Progenitor cell of endocrine pancreas (in vitro differentiated cells): ENCODE measurements at places on chromosomes 5 and 9. TPM values are rescaled to one million over a fixed set of nuclear protein-coding genes. Genes with fewer than 3 reads are reported as not detected.

The PROB1 gene
- 2.0 and 2.2 TPM in 2 replicates for total RNA-seq

The TRIM36 gene
- 5.3 and 9.4 TPM in 2 replicates for total RNA-seq

The SLC4A9 gene
- 0.31 and 0.58 TPM in 2 replicates for total RNA-seq

The ADAMTS16 gene
- 33.1 and 40.7 TPM in 2 replicates for total RNA-seq

The QRFP gene
- not detected in 2 replicates for total RNA-seq

The CD74 gene
- 41.3 and 45.8 TPM in 2 replicates for total RNA-seq

The ANKRD20A1 gene
- total RNA-seq: 1.6 and 2.2 TPM in 2 replicates

The PCDHA9 gene
- total RNA-seq: 3.4 and 3.8 TPM in 2 replicates

The PPP2R2B gene
- total RNA-seq: 1.8 and 3.5 TPM in 2 replicates

DNA sequence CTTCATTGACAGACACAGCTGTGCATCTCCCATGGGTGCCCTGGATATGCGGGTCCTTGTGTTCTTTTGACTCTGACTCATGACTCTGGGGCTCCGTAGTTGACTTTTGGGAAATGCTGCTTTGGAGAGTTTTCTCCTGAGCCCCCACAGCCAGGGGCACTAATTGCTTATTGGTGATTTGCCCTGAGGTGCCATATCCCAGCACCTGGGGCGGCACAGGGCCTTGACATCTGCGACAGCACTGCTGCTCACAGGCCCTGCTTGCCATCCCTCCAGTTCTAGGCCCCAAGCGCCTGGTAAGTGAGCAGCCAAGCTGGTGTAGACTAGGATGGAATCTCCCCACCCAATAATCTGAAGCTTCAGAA is 75.1 kb downstream of the AMBP start:
- no peak overlapping the region for H3K27ac ChIP-seq
- H3K36me3 ChIP-seq: peaks cover 16% of the 10 kb centered on the region
- peaks cover 2% of the 10 kb centered on the region for H3K4me1 ChIP-seq

DNA sequence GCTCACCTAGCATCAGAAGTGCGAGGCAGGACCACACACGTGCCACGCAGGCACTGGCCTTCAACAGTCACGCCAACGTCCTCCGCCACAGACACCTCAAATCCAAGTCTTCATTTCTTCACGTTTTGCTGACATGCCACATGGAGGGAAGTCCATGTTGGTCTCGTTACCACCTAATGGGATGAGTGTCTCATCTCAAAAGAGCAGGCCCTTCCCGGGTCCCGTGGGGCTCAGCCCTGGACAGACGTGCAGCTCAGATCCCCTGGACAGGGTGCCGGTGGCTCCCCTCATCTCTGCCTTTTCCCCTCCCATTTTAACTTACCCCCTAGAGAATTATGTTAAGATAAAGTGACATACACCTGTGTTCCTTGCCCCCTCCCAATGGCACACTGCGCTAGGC is 76.8 kb downstream of the MRPL36 start:
- H3K4me3 ChIP-seq: no peak overlapping the region
- H3K27ac ChIP-seq: no peak overlapping the region
- no peak for DNase-seq
- H3K27me3 ChIP-seq: peaks cover 35% of the 10 kb centered on the region
- no peaks in the 10 kb centered on the region for H3K4me1 ChIP-seq

GRCh38 chr5:72108202-72109061 is 1.2 kb downstream of the MAP1B start:
- H3K36me3 ChIP-seq: no peaks in the 10 kb centered on the region
- H3K4me1 ChIP-seq: peaks cover 6% of the 10 kb centered on the region
- DNase-seq: peak; percentile 56
- H3K4me3 ChIP-seq: peak overlapping the region; percentile 90
- peak overlapping the region; percentile 92 for H3K27ac ChIP-seq

- DNase-seq: no peak
- no peak overlapping the region for H3K27ac ChIP-seq
- no peak overlapping the region for H3K4me3 ChIP-seq
- peaks cover 9% of the 10 kb centered on the region for H3K4me1 ChIP-seq
- peaks cover 3% of the 10 kb centered on the region for H3K27me3 ChIP-seq
- no peaks in the 10 kb centered on the region for H3K36me3 ChIP-seq
Observed at GRCh38 chr5:160175438-160176218, 53.7 kb upstream of the FABP6 start.

DNA sequence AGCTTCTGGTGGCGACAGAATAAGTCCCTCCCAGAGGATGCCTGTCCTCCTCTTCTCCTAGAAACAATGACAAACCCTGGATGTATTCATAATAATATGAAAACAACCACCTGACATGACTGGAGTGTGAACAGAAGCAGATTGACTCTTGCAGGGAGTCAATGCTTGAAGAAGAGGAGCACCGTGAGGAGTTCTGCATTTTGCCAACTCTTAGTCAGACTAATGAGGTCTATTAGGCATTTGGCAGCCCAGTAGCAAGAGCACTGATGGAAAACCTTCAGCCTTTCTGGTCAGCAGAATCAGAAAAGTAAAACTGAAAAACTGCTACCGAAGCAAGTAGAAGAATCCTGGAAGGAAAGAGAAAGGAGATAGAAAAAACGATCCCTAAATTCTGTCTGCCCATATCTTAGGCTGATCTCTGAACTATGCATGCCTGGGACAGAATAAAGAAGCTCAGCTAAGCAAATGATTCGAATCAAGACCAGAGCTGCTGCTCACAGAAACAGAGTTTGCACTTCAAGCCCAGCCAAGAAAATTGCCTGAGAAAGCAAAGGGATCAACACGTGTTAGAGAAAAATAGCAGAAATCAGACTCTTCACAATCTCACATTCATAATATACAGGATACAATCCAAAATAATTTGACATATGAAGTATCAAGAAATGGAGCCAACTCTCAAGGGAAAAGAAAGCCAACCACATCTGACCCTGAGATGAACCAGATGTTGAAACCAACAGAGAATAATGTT is 69.5 kb upstream of the OSMR start:
- no peak for DNase-seq
- H3K27ac ChIP-seq: no peak overlapping the region
- H3K27me3 ChIP-seq: peaks cover 2% of the 10 kb centered on the region
- H3K4me3 ChIP-seq: no peak overlapping the region
- no peaks in the 10 kb centered on the region for H3K36me3 ChIP-seq
- H3K4me1 ChIP-seq: no peaks in the 10 kb centered on the region

- no peak overlapping the region for H3K27ac ChIP-seq
- H3K4me3 ChIP-seq: no peak overlapping the region
Observed at GRCh38 chr5:78515670-78516069, 132.9 kb downstream of the LHFPL2 start.

DNA sequence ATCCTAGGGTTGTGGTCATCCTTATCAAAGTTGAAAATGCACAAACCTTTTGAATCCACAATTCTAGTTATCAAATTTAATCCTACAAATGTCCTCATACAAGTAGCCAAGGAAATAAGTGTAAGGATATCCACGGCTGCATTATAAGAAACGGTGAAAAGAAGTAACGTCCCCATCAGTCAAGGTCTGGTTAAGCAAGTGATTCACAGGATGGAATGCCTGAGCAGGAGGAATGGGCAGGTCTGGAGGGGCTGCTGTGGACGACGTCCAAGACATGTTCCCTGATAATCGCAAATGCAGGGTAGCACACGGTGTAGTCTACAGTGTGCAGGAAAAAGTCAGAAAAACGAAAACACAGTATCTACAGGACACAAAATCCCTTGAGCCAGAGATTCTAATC is 118.6 kb downstream of the ADAMTS2 start:
- H3K36me3 ChIP-seq: no peaks in the 10 kb centered on the region
- H3K4me3 ChIP-seq: no peak overlapping the region
- H3K27ac ChIP-seq: no peak overlapping the region
- no peak for DNase-seq

GRCh38 chr9:112726428-112726827 is 8.5 kb upstream of the INIP start:
- no peak overlapping the region for H3K27ac ChIP-seq
- no peaks in the 10 kb centered on the region for H3K4me1 ChIP-seq
- no peak overlapping the region for H3K4me3 ChIP-seq
- no peaks in the 10 kb centered on the region for H3K27me3 ChIP-seq
- no peaks in the 10 kb centered on the region for H3K36me3 ChIP-seq
- DNase-seq: no peak

DNA sequence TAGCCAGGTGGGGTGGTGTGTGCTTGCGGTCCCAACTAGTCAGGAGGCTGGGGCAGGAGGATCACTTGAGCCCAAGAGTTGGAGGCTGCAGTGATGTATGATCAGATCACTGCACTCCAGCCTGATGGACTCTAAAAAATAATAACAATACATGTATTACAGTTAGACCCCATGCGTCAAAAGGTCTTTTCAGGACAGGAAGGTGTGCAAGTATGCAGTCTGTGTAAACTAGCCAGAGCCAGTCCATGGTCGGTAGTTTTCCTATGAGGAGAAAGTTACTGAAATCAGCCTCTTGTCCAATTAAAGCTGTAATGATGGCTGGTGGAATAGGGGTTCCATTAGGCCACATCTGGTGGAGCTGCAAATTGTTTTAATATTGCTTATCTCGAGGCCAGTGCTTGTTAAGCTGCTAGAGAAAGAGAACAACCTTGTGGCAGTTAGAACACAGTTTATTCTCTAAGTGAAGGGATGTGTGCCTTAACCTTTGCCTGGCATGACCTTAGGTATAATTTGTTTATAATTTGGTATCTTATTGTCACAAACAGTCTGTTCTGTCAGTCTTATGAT is 1.5 kb upstream of the STOM start:
- H3K4me1 ChIP-seq: peaks cover 25% of the 10 kb centered on the region
- DNase-seq: no peak
- peaks cover 19% of the 10 kb centered on the region for H3K27me3 ChIP-seq
- no peak overlapping the region for H3K4me3 ChIP-seq
- H3K27ac ChIP-seq: peak overlapping the region; percentile 67

DNA sequence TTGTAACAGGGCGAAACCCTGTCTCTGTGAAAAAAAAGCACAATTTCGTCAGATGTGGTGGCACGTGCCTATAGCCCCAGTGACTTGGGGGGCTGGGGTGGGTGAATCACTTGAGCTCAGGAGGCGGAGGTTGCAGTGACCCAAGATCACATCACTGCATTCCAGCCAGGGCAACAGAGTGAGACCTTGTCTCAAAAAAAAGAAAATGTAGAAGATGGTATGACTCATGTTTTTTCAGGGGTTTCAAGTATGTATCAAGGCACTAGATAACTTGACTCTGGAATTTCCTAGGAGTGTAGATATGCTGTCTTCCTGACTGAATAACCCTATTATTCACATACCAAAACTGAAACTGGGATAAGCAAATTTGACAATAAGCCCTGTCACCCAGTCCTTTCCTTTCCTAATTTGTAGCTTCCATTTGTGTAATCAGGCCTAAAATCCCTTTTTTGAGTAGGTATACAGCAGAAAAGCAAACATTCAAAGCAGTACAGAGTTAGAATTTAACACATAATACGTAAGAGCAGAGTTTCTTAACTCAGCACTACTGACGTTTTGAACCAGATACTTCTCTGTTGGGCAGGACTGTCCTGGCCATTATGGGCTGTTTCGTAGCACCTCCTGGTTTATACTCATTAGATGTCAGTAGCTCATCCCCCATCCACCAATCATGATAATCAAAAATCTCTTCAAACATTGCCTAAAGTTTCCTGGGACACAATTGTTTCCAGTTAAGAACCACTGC is 17.3 kb upstream of the ANKRD18B start:
- H3K36me3 ChIP-seq: peaks cover 1% of the 10 kb centered on the region
- no peak for DNase-seq
- no peaks in the 10 kb centered on the region for H3K27me3 ChIP-seq

DNA sequence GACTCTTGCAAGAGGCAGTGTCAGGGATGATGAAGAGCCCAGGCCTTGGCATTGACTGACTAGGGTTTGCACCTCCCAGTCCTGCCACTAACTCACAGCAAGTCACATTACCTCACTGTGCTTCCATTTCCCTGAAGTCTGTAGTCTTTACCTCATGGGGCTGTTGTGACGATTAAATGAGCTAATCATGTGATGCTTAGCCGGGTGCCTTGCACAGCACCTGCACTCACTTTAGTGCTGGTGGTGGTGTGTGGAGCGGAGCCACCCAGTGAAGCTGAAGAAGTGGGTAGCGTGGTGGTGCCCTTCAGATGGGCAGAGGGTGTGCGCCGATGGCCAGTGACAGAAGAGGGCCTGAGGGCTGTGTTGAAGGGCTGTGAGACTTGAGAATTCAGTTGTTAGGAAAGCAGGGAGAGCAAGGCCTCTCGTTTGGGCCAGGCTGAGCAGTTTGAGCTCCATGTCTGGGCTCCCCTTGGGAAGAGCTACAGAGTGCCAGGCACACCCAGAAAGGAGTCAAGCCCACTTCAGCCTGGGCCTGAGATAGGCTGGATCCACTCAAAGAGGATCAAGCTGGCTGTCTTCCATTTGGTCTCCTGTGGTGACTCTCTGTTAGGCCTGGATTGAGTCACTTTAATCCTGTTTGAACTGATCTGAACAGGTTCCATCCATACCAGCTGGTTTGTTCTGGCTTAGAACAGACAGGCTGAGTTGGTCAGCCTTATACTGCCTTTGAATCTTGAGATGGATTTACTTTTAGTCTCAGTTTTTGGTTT is 42.5 kb downstream of the RALGPS1 start:
- peak overlapping the region; percentile 8 for H3K27ac ChIP-seq
- peaks cover 10% of the 10 kb centered on the region for H3K4me1 ChIP-seq
- no peaks in the 10 kb centered on the region for H3K36me3 ChIP-seq
- H3K4me3 ChIP-seq: no peak overlapping the region
- H3K27me3 ChIP-seq: no peaks in the 10 kb centered on the region
- no peak for DNase-seq

- no peak overlapping the region for H3K4me3 ChIP-seq
- no peaks in the 10 kb centered on the region for H3K36me3 ChIP-seq
- DNase-seq: no peak
- no peak overlapping the region for H3K27ac ChIP-seq
- H3K27me3 ChIP-seq: peaks cover 8% of the 10 kb centered on the region
Observed at GRCh38 chr9:86868616-86869015, 78.7 kb downstream of the GAS1 start.

GRCh38 chr5:135615581-135616260 is 36.9 kb upstream of the CXCL14 start:
- no peak overlapping the region for H3K4me3 ChIP-seq
- no peaks in the 10 kb centered on the region for H3K36me3 ChIP-seq
- H3K27ac ChIP-seq: no peak overlapping the region
- DNase-seq: no peak
- no peaks in the 10 kb centered on the region for H3K27me3 ChIP-seq

GRCh38 chr5:54315736-54316528 is 5.6 kb upstream of the ARL15 start:
- H3K36me3 ChIP-seq: no peaks in the 10 kb centered on the region
- H3K27me3 ChIP-seq: no peaks in the 10 kb centered on the region
- no peak for DNase-seq
- H3K4me3 ChIP-seq: no peak overlapping the region
- peak overlapping the region; percentile 23 for H3K27ac ChIP-seq

DNA sequence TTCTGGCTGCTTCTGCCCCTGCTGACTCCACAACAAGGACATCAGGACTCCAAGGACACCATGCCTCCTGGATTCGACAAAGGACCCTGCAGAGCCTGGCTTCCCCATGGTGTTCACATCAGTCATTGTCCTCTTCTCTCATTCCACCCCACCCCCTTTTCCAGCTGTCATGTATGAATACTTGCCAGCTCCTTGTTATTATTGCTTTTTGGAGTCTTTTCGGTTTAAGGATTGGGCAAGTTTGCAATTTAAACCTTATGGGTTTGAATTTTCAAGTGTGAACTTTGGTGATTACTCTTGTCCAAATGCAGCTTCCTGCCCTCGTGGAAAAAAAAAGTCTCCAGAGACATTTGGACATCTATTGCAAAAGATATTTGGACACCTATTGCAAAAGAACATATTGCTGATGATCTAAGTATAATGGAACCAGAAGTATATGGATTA is 14.2 kb upstream of the LVRN start:
- peaks cover 6% of the 10 kb centered on the region for H3K4me1 ChIP-seq
- H3K27me3 ChIP-seq: peaks cover 3% of the 10 kb centered on the region
- H3K36me3 ChIP-seq: no peaks in the 10 kb centered on the region
- no peak overlapping the region for H3K4me3 ChIP-seq
- H3K27ac ChIP-seq: no peak overlapping the region
- DNase-seq: no peak

- H3K27ac ChIP-seq: no peak overlapping the region
- DNase-seq: no peak
- no peaks in the 10 kb centered on the region for H3K27me3 ChIP-seq
- H3K4me1 ChIP-seq: no peaks in the 10 kb centered on the region
- no peaks in the 10 kb centered on the region for H3K36me3 ChIP-seq
Observed at GRCh38 chr5:28574606-28575005, 1536.2 kb upstream of the CDH9 start.
